WTC11 (cell line): ENCODE measurements at places on chromosomes 16 and 17.

- peaks cover 7% of the 10 kb centered on the region for H3K36me3 ChIP-seq
- peaks cover 14% of the 10 kb centered on the region for H3K4me1 ChIP-seq
Measured at GRCh38 chr16:47774661-47775060, 313.5 kb downstream of the PHKB start.

- H3K4me1 ChIP-seq, result no peaks in the 10 kb centered on the region
- H3K36me3 ChIP-seq, result peaks cover 70% of the 10 kb centered on the region
- DNase-seq, result no peak
- no peak overlapping the region for H3K27ac ChIP-seq
- H3K27me3 ChIP-seq, result peaks cover 3% of the 10 kb centered on the region
- no peak overlapping the region for H3K4me3 ChIP-seq
Measured at GRCh38 chr16:8126313-8126712, 464.0 kb downstream of the TMEM114 start.

- H3K27me3 ChIP-seq, result no peaks in the 10 kb centered on the region
- DNase-seq, result no peak
- peak overlapping the region; percentile 46; the same call in 1 of the 2 replicates for H3K27ac ChIP-seq
- H3K4me3 ChIP-seq, result no peak overlapping the region
- no peaks in the 10 kb centered on the region for H3K4me1 ChIP-seq
Measured at GRCh38 chr16:4175849-4176248, 59.6 kb upstream of the ADCY9 start.

DNA sequence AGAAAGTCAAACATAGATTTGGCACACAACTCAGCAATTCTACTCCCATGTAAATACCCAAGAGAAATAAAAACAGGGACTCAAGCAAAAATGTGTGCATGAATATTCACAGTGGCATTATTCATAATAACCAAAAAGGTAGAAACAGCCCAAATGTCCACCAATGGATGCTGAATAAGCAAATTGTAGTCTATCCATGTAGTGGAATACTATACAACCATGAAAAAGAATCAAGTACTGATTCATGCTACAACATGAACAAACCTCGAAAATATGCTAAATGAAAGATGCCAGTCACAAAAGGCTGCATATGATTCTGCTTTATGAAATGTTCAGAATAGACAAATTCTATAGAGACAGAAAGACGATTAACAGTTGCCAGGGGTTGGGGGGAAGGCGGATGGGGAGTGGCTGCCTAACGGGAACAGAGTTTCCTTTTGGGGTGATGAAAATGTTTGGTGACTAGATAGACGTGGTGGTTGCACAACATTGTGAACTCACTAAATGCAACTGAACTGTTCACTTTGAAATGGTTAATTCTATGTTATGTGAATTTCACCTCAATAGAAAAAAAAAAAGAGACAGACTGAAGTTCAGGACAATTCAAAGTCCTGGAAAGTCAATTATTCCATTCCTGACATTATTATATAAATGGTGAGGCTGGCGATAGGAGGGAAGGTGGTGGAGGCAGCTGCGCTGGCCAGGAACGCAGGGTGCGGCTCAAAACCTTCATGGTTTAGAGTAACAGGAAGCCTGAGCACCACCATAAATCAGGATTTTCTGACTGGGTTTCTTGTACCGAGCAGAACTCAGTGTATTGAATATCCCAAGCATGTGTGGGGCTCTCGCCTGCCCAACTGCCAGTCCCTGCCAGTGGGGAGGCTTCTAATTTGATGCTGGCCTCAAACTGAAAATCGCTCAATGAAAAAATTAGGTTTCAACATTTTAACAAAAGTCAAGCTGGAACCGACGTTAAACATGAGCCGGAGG lies 300.9 kb downstream of the C16orf95 start:
- H3K36me3 ChIP-seq, result no peaks in the 10 kb centered on the region
- no peak for DNase-seq
- H3K27me3 ChIP-seq, result no peaks in the 10 kb centered on the region
- H3K27ac ChIP-seq, result no peak overlapping the region
- H3K4me1 ChIP-seq, result 0 out of 2 replicates have a peak, but pooled peaks cover 4% of the 10 kb centered on the region
- no peak overlapping the region for H3K4me3 ChIP-seq

- H3K4me3 ChIP-seq, result no peak overlapping the region
- H3K4me1 ChIP-seq, result peaks cover 2% of the 10 kb centered on the region; the same call in 1 of the 2 replicates
- peaks cover 6% of the 10 kb centered on the region for H3K27me3 ChIP-seq
- no peaks in the 10 kb centered on the region for H3K36me3 ChIP-seq
- no peak for DNase-seq
- no peak overlapping the region for H3K27ac ChIP-seq
Measured at GRCh38 chr16:73237601-73238000, 189.7 kb upstream of the ZFHX3 start.

- H3K4me1 ChIP-seq, result peaks cover 26% of the 10 kb centered on the region
- H3K27me3 ChIP-seq, result no peaks in the 10 kb centered on the region
- H3K27ac ChIP-seq, result peak overlapping the region; percentile 99
- peak overlapping the region; percentile 73 for H3K4me3 ChIP-seq
Measured at GRCh38 chr17:75011401-75012095, 922 bp upstream of the MRPL58 start.

GRCh38 chr17:63573634-63574033 lies 23.4 kb downstream of the DCAF7 start:
- H3K27me3 ChIP-seq, result no peaks in the 10 kb centered on the region
- H3K36me3 ChIP-seq, result no peaks in the 10 kb centered on the region
- peak overlapping the region; percentile 4 for H3K27ac ChIP-seq

- H3K36me3 ChIP-seq, result no peaks in the 10 kb centered on the region
- H3K27ac ChIP-seq, result no peak overlapping the region
- peak; percentile 64 for DNase-seq
- no peak overlapping the region for H3K4me3 ChIP-seq
Measured at GRCh38 chr16:24504472-24505345, 34.7 kb upstream of the RBBP6 start.

GRCh38 chr17:64992325-64992802 lies 64.2 kb downstream of the GNA13 start:
- no peaks in the 10 kb centered on the region; the same call in 1 of the 2 replicates for H3K27me3 ChIP-seq
- no peak overlapping the region for H3K4me3 ChIP-seq
- DNase-seq, result no peak
- H3K27ac ChIP-seq, result no peak overlapping the region
- no peaks in the 10 kb centered on the region for H3K36me3 ChIP-seq

DNA sequence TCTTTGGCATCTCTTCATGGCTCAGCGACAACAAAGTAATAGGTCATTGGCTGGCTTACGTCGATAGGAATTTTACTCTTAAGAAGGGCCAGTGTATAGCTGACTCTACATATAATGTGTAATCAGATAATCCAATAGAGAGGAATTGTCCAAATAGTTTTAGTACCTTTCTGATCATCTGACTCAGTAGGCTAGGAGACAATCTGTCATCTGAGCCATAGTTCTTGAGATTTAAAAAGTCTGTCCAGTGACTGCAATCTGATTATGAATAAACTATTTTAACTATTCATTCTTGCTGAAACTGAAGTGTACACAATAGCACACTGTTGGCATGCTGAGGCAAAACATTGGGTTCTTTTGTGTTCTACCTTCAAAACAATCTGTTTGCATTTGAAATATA lies 21.4 kb upstream of the NOL11 start:
- no peak for DNase-seq
- H3K4me3 ChIP-seq, result no peak overlapping the region
- no peak overlapping the region for H3K27ac ChIP-seq
- H3K36me3 ChIP-seq, result peaks cover 2% of the 10 kb centered on the region; the same call in 1 of the 2 replicates

DNA sequence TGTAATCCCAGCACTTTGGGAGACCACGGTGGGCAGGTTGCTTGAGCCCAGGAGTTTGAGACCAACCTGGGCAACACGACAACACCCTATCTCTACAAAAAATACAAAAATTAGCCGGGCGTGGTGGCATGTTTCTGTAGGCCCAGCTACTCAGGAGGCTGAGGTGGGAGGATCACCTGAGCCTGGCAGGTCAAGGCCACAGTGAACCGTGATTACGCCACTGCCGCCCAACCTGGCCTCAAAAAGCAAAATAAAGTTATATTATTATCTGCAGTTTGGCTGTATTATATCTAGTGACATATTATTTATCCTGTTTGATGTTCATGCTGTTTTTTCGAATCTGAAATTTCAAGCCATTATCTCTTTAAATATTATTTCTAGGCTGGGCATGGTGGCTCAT lies 26.5 kb downstream of the ST3GAL2 start:
- H3K4me3 ChIP-seq, result no peak overlapping the region
- peaks cover 30% of the 10 kb centered on the region for H3K4me1 ChIP-seq
- no peaks in the 10 kb centered on the region for H3K27me3 ChIP-seq
- no peak overlapping the region for H3K27ac ChIP-seq
- DNase-seq, result no peak
- H3K36me3 ChIP-seq, result peaks cover 8% of the 10 kb centered on the region

DNA sequence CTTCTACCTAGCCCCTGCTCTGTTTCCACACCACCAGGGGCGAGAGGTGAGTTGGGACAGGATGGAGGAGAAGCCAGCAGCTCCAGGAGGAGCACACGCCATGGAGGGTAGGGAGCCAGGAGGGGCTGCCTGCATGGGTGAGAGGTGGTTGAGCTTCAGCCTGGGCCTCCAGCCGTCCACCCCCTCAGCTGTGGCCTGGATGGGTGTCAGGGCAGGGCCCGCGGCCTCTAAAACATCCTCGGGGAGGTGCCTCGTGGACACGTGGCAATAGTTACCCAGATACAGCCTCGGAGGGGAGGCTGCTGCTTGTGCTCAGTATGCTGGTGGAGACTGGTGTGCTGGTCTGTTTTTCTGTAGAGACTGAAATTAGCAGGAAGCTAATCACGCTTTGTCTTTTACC lies 104.7 kb upstream of the GSE1 start:
- no peaks in the 10 kb centered on the region for H3K36me3 ChIP-seq
- H3K4me3 ChIP-seq, result no peak overlapping the region
- no peak for DNase-seq
- H3K27me3 ChIP-seq, result no peaks in the 10 kb centered on the region

- DNase-seq, result no peak
- H3K4me1 ChIP-seq, result peaks cover 3% of the 10 kb centered on the region; the same call in 1 of the 2 replicates
- H3K27ac ChIP-seq, result no peak overlapping the region
- no peaks in the 10 kb centered on the region for H3K27me3 ChIP-seq
- H3K4me3 ChIP-seq, result no peak overlapping the region
Measured at GRCh38 chr17:78709751-78710181, 72.3 kb downstream of the CYTH1 start.

DNA sequence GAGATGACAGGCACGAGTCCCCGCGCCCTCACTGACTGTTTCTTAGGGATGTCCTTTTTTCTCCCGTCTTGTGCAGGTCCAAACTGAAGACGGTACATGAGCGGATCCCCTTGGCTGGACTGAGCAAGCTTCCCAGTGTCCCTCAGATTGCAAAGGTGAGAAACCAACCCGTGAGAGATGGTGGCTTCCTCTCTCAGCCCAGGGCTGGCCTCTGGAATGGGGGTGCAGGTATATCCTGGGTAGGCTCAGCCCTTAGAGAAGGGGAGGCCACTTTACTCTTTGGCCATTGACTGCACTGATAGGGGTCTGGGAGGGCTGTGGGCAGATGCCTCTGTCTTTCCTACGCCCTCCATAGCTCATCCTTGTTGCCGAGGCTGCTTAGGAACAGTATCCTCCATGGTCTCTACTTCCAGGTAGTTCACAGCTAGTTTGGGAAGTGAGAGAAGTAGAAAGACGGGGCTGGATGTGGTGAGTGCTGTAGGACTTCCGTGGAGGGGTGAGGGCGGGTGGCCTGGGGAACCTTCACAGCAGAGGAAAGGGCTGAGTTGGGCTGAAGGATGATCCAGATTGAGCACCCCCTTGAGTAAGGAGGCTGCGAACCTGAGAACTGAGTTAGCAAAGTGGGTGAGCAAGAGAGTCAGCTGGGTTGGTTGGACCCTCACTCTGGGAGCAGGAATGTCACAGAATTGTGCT lies 83.0 kb downstream of the OR1D5 start:
- peaks cover 49% of the 10 kb centered on the region for H3K36me3 ChIP-seq
- H3K4me1 ChIP-seq, result no peaks in the 10 kb centered on the region
- no peaks in the 10 kb centered on the region for H3K27me3 ChIP-seq
- no peak for DNase-seq

DNA sequence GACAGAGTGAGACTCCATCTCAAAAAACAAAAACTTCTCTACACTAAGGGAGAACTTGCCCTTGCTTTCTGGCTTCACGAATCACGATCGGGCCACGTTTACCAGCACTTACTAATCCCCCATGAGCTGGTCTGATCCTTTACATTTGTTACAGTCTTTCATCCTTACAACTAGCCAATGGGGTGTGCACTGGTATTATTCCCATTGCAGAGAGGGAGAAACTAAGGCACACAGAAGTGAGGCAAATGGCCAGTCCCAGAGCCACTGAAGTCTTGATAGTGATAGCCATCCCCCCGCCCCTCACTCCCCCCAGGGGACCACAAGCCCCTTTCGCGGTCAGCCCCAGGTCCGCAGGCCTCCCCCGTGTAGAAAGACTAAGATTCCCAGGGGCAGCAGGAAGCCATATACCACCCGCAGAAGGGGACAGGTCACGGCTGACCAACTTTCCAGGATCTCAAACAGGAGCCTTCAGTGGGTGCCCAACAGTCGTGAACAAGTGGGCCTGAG lies 868 bp downstream of the NATD1 start:
- H3K36me3 ChIP-seq, result no peaks in the 10 kb centered on the region
- H3K27ac ChIP-seq, result no peak overlapping the region
- H3K4me3 ChIP-seq, result peak overlapping the region; percentile 61
- peaks cover 25% of the 10 kb centered on the region for H3K4me1 ChIP-seq
- peaks cover 8% of the 10 kb centered on the region; the same call in 1 of the 2 replicates for H3K27me3 ChIP-seq
- DNase-seq, result no peak

DNA sequence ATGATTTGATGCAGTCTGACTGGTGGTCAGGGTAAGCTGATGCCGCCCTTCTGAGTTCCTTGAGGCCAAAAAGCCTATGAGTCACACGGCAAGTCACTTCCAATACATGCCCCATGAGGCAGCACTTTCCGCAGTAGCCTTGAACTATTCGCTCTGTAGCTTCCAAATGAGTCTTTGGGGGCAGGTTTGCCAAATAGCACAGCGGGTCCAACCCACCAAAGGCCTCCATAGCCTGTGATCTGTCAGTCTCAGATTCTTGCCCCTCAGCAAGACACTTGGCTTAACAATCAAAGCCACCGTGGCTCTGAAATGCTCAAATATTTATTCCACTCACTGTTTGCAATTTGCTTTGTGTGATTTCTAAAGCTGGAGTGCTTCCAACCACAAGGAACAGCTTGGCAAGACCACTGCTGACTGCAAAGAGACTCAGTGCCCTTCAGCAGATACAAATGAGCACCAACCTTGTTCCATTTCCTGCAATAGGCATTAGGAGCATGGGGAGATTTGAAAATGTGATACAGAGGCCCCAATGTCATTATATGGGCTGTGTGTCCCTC lies 45.4 kb downstream of the CLEC19A start:
- no peaks in the 10 kb centered on the region for H3K27me3 ChIP-seq
- no peak overlapping the region for H3K27ac ChIP-seq
- DNase-seq, result no peak
- peaks cover 5% of the 10 kb centered on the region; the same call in 1 of the 2 replicates for H3K36me3 ChIP-seq
- H3K4me3 ChIP-seq, result no peak overlapping the region

- no peak overlapping the region for H3K4me3 ChIP-seq
- H3K27me3 ChIP-seq, result no peaks in the 10 kb centered on the region; the same call in 1 of the 2 replicates
- DNase-seq, result no peak
- H3K27ac ChIP-seq, result no peak overlapping the region
- no peaks in the 10 kb centered on the region for H3K36me3 ChIP-seq
- H3K4me1 ChIP-seq, result 0 out of 2 replicates have a peak, but pooled peaks cover 3% of the 10 kb centered on the region
Measured at GRCh38 chr17:79732804-79733691, 2.3 kb downstream of the ENPP7 start.

- H3K27ac ChIP-seq, result no peak overlapping the region
- H3K4me1 ChIP-seq, result peaks cover 5% of the 10 kb centered on the region
- H3K36me3 ChIP-seq, result no peaks in the 10 kb centered on the region
- peaks cover 3% of the 10 kb centered on the region for H3K27me3 ChIP-seq
- no peak overlapping the region for H3K4me3 ChIP-seq
- DNase-seq, result no peak
Measured at GRCh38 chr17:8022360-8023003, 16.4 kb upstream of the ALOX15B start.
